ENCODE measurements at places on chromosomes 2 and 18. TPM values are rescaled to one million over a fixed set of nuclear protein-coding genes. Genes with fewer than 3 reads are reported as not detected.

- no peak for DNase-seq
Observed at GRCh38 chr2:111209045-111209514, 88.4 kb downstream of the BCL2L11 start.

- DNase-seq, result no peak
Observed at GRCh38 chr2:26463244-26464192, 14.4 kb downstream of the OTOF start.

AFF3 gene
- 13.8 TPM for polyA plus RNA-seq

C1GALT1C1L gene
- 0.12 TPM for polyA plus RNA-seq

FBXO48 gene
- polyA plus RNA-seq, result 0.49 TPM

MGAT4A gene
- not detected for polyA plus RNA-seq

OBSL1 gene
- 75.9 TPM for polyA plus RNA-seq

All from BJ (cell line).